ENCODE measurements at places on chromosomes 2 and 18.

DNA sequence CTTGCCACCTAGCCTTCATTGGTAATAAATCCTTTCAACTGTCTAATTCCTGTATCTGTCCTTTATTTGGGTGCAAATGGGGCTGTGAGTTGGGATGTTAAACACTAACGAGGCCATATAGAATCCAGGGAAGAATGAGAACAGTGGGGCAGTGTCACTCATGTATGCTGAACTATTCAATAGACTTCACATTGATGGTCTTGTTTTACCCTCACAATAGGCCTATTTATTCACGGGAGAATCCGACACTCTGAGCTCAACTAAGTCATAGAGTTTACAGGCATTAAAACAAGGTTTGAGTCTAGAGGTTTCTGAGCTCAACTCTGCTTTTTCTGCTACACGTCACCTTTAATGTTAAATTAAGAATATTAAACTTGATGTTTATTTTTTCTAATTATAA is 421.6 kb downstream of the SOX11 start:
- no peaks in the 10 kb centered on the region for H3K27me3 ChIP-seq
- H3K4me1 ChIP-seq = no peaks in the 10 kb centered on the region
- no peaks in the 10 kb centered on the region for H3K36me3 ChIP-seq
- H3K27ac ChIP-seq = no peak overlapping the region

DNA sequence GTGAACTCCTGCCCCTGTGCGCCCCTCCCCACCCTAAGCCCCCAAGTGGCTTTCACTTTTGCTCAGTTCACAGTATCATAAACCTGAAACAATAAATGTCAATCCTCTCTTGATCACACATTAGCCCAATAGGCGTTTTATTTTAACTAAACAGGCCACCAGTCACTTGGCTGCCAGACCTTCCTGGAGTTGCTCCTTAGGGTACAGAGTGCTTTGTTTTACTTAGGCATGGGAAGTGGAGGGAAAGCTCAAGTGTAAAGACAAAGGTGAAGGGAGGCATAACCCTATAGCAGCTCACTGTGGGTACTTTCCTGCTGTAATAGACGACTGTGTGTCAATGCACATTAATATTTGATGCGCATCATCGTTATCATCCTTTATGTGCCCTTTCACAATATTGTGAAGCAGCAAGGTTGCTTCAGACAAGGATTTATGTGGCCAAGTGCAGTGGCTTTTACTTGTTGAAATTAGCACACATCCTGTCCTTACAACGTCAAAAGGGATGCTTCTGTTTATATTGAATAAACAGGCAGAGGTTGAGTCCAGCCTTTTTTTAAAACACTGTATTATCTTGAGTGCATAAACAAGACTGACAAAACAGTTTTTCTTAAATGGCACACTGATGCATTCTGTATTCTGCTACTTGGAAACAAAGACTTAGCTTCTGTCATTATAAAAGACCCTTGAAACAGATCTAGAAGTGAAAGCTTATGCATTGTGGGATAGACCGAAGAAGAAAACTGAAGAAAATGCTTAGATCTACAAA is 168.5 kb downstream of the TMEFF2 start:
- no peaks in the 10 kb centered on the region for H3K36me3 ChIP-seq
- no peaks in the 10 kb centered on the region for H3K4me1 ChIP-seq
- H3K27ac ChIP-seq = no peak overlapping the region

DNA sequence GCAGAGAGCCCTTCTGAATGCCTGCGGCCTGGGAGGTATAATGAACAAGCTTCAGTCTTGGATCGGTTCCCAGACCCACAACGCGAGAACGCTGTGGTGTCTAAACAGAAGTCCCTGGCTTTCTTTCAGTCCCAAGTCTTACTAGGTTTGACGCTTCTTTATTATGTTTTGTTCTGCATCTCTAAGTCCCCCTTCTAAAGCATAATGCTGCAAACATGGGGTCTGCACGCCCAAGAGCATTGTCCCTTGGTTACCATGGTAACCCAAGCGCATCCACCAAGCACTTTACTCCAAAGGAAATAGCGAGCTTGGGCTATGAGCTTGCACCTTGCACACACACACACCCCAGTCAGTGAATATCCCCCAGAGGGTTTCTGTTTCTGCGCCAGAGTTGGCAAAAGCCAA is 193.7 kb downstream of the INO80D start:
- no peaks in the 10 kb centered on the region for H3K27me3 ChIP-seq
- no peak for DNase-seq
- H3K4me1 ChIP-seq = no peaks in the 10 kb centered on the region
- H3K36me3 ChIP-seq = no peaks in the 10 kb centered on the region

DNA sequence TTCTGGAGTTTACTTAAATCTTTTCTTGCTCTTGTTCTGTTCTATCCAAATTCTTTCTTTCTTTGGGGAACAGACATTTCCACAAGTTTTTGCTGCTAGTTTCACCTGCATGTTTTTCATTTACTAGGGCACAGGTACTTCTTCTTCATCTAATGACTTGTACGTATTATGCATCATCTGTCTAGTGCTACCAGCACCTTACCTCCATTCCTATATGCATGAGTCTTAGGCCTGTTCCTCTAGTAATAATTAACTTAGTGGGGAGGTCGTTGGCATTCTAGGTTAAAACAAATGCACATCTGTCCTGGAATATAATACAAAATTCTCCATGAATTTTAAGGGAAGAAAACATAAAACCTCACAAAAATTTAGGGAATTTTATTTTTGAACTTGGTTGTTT is 164.5 kb upstream of the STON1 start:
- H3K27ac ChIP-seq = no peak overlapping the region
- no peaks in the 10 kb centered on the region for H3K27me3 ChIP-seq
- no peaks in the 10 kb centered on the region for H3K36me3 ChIP-seq
- DNase-seq = no peak
- no peak overlapping the region for H3K4me3 ChIP-seq

- H3K27ac ChIP-seq = no peak overlapping the region
- no peaks in the 10 kb centered on the region for H3K4me1 ChIP-seq
- no peak overlapping the region for H3K4me3 ChIP-seq
- no peaks in the 10 kb centered on the region for H3K36me3 ChIP-seq
Measured at GRCh38 chr2:214575030-214575429, 164.2 kb downstream of the VWC2L start.

GRCh38 chr2:228853151-228853550 is 417.9 kb downstream of the PID1 start:
- H3K36me3 ChIP-seq = no peaks in the 10 kb centered on the region
- H3K4me3 ChIP-seq = no peak overlapping the region
- peak; percentile 61 for DNase-seq
- H3K27ac ChIP-seq = no peak overlapping the region
- H3K4me1 ChIP-seq = no peaks in the 10 kb centered on the region

DNA sequence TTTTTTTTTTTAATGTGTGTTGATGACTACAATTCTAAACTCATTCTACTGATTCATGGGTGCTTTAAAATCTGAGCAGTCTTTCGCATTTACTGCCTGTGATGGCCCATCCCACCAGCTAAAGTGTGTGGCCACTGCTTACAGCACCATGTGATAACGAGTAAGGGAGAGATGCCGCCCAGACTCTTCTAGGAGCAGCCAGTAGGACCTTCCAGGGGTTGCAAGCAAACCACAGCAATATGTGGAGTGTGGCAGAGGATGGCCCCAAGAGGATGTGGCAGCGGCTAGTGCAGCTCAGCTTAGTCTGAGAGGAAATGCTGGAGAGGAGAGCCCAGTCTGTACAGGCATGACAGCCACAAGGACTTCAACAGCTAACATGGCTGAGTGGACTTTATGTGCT is 14.9 kb downstream of the IL1B start:
- H3K27ac ChIP-seq = no peak overlapping the region
- H3K36me3 ChIP-seq = no peaks in the 10 kb centered on the region

GRCh38 chr2:68030529-68030928 is 32.3 kb downstream of the C1D start:
- DNase-seq = no peak
- H3K36me3 ChIP-seq = no peaks in the 10 kb centered on the region
- no peak overlapping the region for H3K27ac ChIP-seq
- H3K27me3 ChIP-seq = no peaks in the 10 kb centered on the region
- no peaks in the 10 kb centered on the region for H3K4me1 ChIP-seq

- H3K4me3 ChIP-seq = no peak overlapping the region
- H3K4me1 ChIP-seq = no peaks in the 10 kb centered on the region
- no peaks in the 10 kb centered on the region for H3K36me3 ChIP-seq
Measured at GRCh38 chr18:52963481-52963880, 623.5 kb downstream of the DCC start.

GRCh38 chr18:55779691-55780585 is 191.9 kb upstream of the TCF4 start:
- H3K4me1 ChIP-seq = no peaks in the 10 kb centered on the region
- H3K27me3 ChIP-seq = no peaks in the 10 kb centered on the region
- peak; percentile 84 for DNase-seq
- H3K4me3 ChIP-seq = peak overlapping the region; percentile 10
- H3K36me3 ChIP-seq = no peaks in the 10 kb centered on the region
- H3K27ac ChIP-seq = peak overlapping the region; percentile 22

- no peak overlapping the region for H3K27ac ChIP-seq
- peak; percentile 66 for DNase-seq
- H3K4me1 ChIP-seq = peaks cover 5% of the 10 kb centered on the region
- H3K4me3 ChIP-seq = no peak overlapping the region
Measured at GRCh38 chr2:222903234-222904220, 42.7 kb downstream of the ACSL3 start.

GRCh38 chr2:219168932-219169331 is 897 bp downstream of the SLC23A3 start:
- no peak overlapping the region for H3K27ac ChIP-seq
- H3K36me3 ChIP-seq = no peaks in the 10 kb centered on the region
- no peak for DNase-seq
- H3K4me1 ChIP-seq = no peaks in the 10 kb centered on the region
- no peak overlapping the region for H3K4me3 ChIP-seq

DNA sequence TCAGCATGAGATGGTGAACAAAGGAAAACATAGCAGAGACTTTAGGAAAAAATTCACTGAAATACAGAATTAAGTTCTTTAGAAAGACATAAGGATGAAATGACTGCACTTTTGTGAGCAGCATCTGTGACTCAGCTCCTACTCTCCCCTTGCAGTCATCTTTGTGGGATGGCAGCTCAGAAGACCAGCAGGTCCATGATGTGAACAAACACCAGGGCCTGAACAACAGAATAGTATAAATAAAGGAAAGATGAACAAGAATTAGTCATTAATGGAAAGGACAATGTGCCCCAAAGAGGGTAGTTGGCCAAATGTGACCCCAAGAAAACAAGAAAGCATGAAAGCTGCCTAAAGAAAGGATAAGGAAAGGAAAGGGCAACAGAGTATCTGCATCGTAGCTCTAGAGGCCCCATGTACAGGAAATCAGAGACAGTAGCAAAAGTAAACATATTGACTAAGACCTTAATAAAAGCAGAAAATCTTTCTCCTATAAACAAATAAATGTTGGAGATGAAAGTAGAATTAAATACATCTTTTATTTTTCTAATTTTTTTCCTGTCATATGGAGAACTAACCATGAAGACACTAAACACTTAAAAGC is 318.0 kb downstream of the ZEB2 start:
- DNase-seq = no peak
- H3K4me3 ChIP-seq = no peak overlapping the region
- H3K4me1 ChIP-seq = peaks cover 2% of the 10 kb centered on the region
- no peaks in the 10 kb centered on the region for H3K36me3 ChIP-seq
- H3K27ac ChIP-seq = no peak overlapping the region

DNA sequence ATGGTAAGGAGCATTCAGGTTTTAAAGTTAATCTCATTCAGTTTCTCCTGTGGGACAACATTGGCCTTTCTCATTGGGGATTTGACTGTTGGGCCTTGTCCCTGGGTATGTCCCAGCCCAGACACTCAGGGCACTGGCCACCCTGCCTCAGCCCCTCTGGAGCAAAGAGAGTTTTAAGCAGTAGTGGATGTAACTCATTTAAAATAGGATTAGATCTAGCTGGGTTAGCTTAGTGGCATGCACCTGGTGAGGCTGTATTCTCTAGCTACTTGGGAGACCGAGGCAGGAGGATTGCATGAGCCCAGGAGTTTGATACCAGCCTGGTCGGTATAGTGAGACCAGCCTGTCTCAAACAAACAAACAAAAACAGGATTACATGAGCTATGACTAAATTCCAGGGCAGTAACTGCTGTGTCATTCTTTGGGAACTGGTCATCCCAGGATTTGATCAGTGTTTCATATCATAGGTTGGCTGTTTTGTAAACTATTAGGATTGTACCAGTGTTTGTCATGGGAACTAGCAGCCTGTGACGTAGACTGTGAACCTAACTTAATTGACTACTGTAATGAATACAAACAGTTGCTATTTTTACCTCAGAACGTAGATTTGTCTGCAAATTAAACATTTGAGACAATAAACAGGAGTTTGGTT is 12.5 kb downstream of the INPP4A start:
- peaks cover 10% of the 10 kb centered on the region for H3K4me1 ChIP-seq
- no peak overlapping the region for H3K27ac ChIP-seq
- DNase-seq = no peak
- no peaks in the 10 kb centered on the region for H3K27me3 ChIP-seq

DNA sequence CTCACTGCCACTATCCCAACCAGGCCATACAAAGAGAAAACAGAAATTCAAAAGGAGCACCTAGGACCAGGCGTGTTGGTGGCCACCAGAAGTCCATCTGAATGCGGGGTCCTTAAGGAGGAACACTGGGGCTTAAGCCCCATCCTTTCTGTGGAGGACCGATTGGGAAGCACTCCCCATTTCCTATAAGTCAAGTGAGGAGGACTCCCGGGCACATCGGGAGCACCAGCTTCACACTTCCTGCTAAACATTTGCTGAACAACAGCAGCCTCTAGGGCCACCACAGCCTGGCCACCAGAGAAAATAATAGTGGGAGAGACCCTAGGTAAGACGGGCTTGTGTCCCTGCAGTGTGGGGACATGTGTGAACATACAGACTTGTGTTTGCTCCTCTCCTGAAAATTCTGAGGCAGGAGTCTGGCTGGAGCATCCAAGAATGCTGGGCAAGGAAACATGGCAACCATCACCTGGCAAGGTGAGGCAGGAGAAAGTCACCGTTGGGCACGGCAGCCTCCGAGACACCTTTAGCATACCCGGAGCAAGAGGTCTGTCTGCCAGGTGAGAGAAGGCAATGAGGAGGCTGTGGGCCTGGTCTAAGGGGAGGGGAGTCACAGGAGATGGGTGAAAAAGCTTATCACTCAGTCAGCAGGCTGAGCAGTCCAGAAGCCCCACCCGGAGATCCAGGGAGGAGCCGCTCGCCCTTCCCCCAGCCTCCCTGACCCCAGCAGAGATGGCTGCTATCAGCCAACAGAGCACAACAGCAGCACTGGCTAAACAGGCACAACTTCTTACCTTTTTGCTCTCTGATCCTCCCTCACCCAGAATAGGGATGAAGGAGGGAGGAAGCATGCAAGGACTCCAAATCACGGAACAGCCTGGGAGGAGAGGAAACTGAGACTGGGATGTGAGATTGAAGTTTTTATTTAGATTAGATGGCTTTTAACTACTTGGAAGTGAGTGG is 282.3 kb downstream of the EIPR1 start:
- DNase-seq = peak; percentile 19
- H3K4me3 ChIP-seq = no peak overlapping the region
- no peaks in the 10 kb centered on the region for H3K36me3 ChIP-seq
- H3K27ac ChIP-seq = no peak overlapping the region
- H3K27me3 ChIP-seq = no peaks in the 10 kb centered on the region
